Anterior cingulate cortex (tissue), 58 donors: ENCODE measurements at places on chromosomes 6 and 20.

DNA sequence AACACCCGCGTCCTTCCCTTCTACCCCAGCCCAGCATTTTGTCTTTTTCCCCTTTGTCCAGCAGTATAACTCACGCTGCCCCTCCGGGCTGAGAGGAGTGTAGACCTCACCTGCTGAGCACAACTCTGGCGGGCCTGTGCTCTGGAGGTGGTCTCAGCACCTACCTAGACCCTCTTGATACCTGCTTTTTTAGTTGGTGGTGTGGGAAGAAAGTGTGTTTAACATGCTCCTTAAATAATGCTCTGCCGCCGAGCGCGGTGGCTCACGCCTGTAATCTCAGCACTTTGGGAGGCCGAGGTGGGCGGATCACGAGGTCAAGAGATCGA, 1.4 kb upstream of the TRIM26 start:
- no peak for DNase-seq

- DNase-seq, result peak; percentile 21
These were observed 582 bp downstream of the SNRPB start for GRCh38 chr20:2469991-2470422.

- DNase-seq, result no peak
These were observed 30.7 kb upstream of the NT5E start for GRCh38 chr6:85419046-85419759.

DNA sequence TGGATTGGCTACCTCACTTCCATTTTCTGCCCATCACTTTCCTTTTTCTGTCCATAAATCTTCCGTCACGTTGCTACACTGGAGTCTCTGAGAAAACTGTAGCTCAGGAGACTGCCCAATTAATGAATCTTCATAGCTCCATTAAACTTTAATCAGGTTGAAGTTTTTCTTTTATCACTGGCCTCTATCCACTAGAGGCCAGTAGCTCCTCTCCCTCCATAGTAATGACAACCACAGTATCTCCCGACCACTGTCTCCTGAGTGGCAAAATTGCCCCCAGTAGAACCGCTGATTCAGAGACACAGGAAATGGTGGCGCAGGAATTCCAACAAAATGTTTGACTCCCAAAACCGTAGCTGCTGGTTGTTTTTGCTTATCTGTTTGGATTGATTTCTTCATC, 18.4 kb upstream of the DOK5 start:
- no peak for DNase-seq

GRCh38 chr6:142911430-142911829, 33.5 kb downstream of the HIVEP2 start:
- no peak for DNase-seq

- no peak for DNase-seq
These were observed 71.3 kb upstream of the TINAG start for GRCh38 chr6:54236984-54237383.

DNA sequence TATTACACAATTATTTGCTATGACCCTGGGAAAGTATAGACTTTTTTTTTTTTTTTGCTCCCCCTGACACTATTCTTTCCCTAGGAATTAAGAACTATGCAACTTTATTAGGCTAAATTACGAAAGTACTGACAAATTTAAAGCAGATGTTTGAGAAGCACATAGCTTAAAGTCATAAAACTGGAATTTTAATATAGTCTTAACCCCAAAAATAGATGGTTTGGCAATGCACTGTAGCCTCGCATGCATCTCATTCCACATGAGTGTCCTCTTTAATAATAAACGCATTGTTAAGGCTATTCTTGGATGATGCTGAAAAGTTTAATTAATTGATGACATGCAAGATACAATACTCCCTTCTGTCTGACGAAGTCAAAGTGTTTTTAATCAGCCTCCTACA, 49.3 kb downstream of the TBC1D7 start:
- DNase-seq, result no peak

DNA sequence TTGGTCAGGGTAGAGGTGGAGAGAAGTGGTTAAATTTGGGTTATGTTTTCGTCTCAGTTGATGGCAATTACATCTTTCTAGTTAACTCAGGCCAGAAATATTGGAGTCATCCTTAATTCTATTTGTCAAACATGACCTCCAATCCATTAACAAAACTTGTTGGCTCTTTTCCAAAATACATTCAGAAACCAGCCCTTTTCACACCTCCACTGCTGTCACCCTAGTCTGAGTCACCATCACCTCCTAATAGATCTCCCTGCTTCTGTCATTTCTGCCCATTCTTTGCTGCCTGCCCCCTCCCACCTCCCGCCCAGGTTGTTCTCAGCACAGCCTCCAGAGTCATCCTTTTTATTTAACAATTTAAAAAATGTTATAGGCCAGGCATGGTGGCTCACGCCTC, 3.0 kb upstream of the ABCF1 start:
- no peak for DNase-seq

DNA sequence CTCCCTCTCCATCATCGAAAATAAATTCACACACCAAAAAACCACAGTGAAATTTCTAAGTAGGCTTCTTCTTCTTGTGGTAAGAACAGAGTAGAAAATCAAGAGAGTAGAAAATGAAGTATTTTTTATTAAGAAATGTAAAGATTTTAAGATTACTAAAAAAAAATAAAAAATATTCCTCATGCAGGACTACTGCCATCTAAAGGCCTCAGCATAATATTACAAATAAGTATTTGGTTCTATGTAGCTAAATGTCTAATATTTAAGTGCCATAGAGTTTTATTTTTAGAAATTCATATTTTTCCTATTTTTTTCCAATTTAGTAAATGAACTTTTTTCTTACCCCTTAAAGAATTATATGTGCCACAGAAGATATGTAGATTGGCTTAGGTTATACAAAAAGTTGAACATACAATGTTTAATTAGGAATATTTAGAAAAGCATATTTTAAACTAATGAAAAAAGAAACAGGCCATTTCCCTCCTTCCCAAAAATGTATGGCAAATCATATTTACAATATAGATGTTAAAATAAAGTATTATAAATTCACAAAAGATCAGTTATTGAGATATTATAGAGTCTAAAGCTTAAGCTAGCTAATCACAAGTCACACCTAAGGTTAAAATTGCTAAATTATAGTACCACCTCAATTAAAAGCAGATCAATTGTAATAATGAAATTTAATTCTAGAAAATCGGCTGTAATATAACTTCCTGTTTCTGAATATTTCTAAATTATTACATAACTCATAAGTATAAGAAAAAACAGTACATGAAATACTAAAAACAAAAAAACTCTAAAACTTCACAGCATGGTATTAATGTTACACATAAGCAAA, 3.5 kb upstream of the NT5DC1 start:
- DNase-seq, result no peak

DNA sequence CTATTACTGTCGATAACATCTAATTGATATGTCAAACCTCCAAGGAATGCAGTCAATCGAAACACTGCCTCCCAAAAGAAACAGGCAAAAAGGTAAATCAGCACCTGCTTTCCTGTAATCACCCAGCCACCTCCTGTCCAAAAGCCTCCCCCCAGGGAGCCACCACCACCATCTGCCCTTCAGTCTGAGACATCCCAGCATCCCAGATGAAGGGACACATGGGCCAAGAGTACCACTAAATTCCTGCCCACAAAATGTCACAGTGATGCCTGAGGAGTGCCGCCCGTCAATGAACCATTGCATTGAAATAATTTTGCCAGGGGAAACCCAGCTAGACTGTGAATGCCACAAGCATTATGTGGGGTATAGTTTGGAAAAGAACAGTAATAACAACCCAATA, 401.7 kb downstream of the ZFAND3 start:
- no peak for DNase-seq
